ENCODE measurements at places on chromosomes 2 and 18.

DNA sequence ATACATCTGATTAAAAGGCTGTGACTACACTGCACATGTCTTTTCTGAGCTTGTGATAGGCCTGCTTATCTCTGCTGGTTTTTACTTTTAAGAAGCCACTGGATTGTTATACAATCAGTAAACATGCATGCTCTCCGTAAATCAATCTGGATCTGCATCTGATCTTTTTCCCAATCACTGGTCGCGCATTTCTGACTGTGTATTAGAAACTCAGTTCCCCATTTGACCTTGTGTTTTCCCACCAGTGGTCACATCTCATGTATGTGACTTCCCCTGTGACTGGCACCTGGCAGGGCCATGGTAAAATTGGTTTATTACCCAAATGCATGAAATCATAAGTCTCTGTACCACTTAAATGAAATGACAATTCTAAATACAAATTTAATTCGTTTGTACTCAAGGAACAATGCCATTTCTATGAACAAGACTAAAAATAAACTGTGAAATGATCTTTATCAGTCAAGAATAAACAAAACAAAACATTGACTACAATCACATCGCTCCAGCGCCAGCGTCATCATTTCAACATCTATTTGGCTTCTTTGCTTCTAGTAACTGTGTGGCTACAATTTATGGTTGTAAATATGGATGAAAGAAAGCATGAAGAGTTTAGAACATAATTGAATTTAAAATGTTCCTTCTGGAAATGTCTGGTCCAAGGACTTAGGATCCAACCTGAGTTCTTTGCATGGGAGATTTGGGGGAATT, 396.6 kb upstream of the TRIB2 start:
- DNase-seq = no peak

DNA sequence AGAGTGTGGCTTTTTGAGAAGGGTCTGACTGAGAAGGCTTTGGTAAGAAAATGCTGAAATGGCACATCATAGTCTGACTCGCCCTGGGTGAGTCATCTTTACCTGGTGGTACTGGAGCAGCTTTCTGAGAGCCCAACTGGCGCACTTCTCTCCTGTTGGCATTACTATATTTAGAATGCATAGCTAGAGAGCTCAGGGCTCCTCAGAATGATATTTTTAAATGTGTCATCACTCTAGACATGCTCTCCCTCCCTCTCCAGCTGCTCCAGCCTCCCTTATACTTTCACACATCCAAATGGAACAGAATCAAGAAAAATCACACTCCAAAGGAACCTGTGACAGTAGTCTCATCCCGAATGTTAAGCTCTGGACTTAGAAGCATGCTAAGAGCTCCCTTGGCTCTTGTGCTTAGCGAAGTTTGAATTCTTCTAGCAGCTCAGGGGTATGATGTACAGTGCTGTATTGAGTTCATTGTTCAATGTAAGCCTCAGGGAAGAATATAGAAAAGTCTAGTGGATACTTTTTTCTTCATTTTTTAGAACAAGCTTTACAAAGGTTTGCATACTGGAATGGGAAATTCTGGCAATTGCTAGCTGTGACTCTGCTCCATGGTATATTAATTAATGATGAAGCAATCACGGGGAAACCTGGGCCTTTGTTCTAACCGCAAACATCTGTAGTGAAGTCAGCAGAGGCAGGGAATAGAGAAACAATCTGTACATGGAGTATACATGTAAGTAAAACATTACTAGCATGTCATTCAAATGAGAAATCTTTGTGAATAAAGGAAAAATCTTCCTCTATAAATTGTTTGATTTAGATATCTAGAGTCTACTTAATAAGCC, 751.2 kb upstream of the NRXN1 start:
- DNase-seq = no peak

GRCh38 chr2:31192396-31192795, 24.9 kb downstream of the CAPN14 start:
- no peak for DNase-seq

DNA sequence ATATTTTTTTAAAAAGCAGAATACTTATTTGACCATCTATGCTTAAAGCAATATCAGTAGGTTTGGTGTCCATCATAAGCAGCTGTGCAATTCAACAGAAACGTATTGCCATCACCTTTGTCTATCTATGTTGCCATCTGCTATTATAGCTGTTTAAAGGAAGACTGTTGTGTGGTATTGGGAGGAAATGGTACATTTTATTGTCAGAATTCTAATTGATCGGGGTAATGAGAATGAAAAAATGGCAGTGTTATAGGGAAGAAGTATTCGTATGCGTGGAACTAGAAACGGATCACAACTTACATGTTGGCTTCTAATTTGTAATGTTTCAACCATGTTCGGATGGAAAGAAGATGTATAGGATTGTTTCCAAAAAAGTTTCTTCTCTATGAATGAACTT, 90.3 kb upstream of the RANBP2 start:
- no peak for DNase-seq

- DNase-seq = peak; percentile 62
Observed at GRCh38 chr2:25331686-25332365, 9.9 kb downstream of the DNMT3A start.

GRCh38 chr2:40062381-40062780, 283.3 kb upstream of the THUMPD2 start:
- DNase-seq = no peak

DNA sequence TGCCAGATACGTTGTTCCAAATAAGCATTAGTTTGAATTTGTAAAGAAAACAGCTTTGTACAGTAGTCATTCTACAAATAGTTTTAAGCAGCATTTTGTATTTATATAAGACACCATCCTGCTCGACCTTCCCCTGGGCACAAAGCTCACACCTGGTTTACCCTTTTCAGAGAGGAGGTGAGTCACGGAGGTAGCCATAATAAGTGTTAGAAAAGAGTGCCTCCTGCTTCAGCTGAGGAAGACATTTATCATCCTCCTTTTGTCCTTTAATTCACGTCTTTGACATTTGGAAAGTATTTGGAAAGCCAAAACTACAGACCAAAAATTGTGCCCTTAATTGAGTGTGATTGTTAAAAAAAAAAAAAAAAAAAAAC, 6.8 kb downstream of the RAB12 start:
- DNase-seq = no peak

Measured in stimulated activated CD4-positive, alpha-beta T cell treated with anti-CD3 and anti-CD28 coated beads, Interleukin-1b, Interleukin-23, amount 100 ng/mL, for 48 hours (primary cell).